ENCODE measurements at places on chromosomes 16 and 17. TPM values are rescaled to one million over a fixed set of nuclear protein-coding genes. Genes with fewer than 3 reads are reported as not detected.

- no peak for DNase-seq
Observed at GRCh38 chr17:41925991-41926590, 4.3 kb upstream of the ODAD4 start.

DNA sequence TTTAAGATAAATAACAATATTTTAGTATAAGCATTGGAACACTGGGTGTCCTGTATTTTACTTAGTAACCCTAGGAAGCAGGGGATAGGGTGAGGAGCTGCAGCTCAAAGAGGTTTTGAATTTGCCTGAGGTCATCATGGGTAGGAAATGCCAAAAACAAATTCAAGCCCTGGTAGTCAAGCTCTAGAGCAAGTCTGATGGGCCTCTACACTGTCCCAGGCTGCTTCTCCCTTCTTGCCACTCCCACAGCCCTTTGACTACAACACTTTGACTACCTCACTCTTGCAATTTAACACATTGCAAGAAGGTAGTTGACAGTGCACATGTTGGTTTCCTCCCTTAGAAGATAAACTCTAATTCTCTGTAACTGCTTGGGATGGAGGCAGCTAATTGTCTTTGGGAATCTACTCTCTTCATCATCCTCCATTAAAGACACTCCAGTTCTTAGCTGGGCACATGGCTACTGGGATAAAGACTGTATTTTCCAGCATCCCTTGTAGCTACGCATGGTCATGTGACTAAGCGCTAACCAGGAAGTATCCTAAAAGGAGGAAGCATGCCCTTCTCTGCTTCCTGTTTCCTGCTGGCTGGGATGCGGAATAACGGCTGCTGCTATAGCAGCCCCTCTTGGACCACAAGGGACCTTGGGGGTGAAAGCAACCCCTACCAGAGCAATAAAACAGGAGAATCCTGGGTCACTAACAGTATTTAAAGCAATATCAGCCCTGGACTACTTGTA lies 30.7 kb upstream of the SSTR2 start:
- no peak for DNase-seq

The MEAK7 gene
- 4.1 TPM for total RNA-seq

- DNase-seq, result no peak
Observed at GRCh38 chr17:73698966-73699365, 54.7 kb upstream of the SDK2 start.

DNA sequence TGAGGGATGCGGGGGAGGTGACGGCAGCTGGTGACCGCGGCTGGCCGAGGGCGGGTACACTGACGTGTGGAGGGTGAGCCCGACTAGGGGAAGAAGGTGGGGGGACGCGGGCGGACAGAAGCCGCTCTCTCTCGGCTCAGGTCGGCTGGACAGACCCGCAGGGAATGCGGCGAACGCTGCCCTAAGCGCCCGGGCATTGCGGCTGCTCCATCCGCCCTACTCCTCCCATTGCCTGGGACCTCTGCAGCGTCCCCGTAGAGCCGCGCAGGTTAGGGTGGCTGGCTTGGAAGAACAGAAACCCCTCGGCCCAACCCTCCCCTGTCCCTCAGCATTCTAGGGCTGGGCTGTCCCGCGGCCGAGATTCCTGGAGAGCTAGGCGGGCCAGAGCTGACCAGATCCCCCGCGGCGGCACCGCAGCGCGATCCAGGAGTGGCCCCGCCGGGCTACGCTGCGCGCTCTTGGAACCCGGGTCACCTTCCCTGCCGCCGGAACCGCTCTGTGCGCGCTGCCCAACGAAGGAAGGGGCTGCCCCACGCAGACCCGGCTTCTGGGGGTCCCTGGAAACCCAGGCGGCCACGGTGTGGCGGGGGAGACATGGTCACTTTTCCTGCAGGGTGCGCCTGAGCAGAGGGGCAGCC lies 3.0 kb downstream of the DLX4 start:
- no peak for DNase-seq

GRCh38 chr16:30030011-30030685 lies 923 bp downstream of the TLCD3B start:
- no peak for DNase-seq

The RNF227 gene
- total RNA-seq, result 1.0 TPM

GRCh38 chr17:61627658-61628057 lies 36.6 kb upstream of the NACA2 start:
- no peak for DNase-seq

- no peak for DNase-seq
Observed at GRCh38 chr16:27571433-27572326, 21.7 kb downstream of the KATNIP start.

- DNase-seq, result no peak
Observed at GRCh38 chr17:10031606-10032005, 126.5 kb upstream of the RCVRN start.
